ENCODE measurements at places on chromosomes 6 and 20.

GRCh38 chr20:39986173-39986904 lies 702.7 kb downstream of the MAFB start:
- DNase-seq, result peak; percentile 1

GRCh38 chr6:162262466-162263196 lies 464.9 kb downstream of the PRKN start:
- DNase-seq, result no peak

GRCh38 chr6:106163966-106164877 lies 78.1 kb downstream of the PRDM1 start:
- no peak for DNase-seq

- no peak for DNase-seq
Measured at GRCh38 chr6:32244270-32244669, 20.4 kb upstream of the NOTCH4 start.

GRCh38 chr6:103167345-103168071 lies 1692.2 kb downstream of the HACE1 start:
- DNase-seq, result no peak

DNA sequence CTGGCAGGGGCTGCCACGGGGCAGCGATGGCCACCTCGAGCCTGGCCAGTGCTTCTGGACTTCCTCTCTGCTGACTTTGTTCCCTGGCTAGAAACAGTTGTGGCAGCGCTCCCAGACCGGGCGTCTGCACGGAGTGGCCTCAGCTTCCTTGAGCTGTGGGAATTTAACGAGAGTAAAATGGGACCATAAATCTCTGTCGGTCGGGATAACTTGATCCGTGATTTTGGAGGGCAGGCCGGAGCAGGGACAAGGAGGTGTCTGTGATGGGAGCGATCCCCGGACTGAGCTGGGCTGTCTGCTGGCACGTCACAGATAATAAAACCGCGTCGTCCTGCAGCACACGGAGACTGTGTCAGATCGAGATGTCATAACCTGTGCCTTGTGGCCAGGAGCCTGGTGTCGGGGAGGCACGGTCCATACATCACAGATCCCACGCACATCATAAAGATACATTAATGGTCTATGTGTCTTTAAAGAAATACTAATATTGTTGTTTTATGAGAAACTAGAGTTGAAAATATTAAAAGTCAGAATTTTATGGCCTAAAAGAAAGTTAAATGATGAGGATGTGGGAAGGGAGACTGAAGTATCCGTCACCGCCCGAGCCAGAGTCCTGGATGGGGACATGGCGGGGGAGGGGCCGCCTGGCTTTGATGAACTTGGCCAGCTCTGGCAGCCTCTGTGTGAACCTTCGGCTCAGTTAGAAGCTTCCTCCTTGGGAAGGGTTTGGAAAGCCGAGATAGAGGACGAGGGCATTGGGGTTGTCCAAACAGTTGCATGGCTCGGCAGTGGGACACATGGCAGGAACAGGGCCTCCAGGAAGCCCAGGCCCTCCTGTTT lies 6.5 kb upstream of the RBBP8NL start:
- no peak for DNase-seq

DNA sequence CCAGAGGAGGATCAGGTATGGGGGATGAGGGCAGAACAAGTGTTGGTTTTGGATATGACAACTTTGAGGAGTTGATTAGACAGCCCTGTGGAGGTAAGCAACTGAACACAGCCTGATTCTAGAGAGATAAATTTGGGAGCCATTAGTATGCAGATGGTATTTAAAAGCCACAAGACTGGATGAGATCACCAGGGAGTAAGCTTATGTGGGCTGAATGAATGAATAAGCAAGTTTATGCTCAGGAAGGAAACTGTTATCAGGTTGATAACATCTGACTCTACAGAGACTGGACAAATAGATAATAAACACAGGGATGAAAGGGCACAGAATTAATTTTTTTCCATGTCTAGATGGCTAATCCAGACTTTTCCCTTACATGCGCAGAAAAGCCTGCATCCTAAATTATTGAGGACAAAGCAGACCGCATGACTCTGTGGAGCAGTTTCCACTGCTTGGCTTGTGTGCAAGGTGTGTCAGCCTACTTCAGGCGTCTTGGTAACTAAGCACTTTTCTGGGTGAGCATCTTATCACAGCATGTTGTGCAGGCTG lies 150.6 kb downstream of the GJA10 start:
- DNase-seq, result peak; percentile 77

DNA sequence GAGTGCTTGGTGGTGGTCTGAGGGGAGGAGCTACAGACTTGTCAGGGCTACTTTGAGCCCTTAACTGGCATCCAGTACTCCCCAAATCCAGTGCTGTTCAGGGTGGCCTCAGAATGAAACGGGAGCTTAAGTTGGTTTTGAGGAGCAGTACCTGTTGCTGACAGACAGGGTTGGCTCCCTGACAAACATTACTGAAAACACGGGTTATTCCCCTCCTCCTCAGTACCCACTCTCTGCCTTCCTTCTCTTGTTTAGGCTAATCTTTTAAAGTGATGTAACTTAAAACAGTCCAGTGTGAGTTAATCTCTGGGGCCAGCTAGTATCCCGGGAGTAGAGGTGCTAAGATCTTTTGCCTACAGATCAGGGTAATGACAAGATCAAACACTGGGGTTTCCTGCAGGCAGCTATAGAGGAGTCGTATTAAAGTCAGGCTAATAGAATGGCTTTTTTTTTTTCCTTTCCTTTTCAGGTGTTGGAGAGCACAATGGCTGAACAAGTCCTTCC lies 3.7 kb downstream of the TNFAIP3 start:
- no peak for DNase-seq

DNA sequence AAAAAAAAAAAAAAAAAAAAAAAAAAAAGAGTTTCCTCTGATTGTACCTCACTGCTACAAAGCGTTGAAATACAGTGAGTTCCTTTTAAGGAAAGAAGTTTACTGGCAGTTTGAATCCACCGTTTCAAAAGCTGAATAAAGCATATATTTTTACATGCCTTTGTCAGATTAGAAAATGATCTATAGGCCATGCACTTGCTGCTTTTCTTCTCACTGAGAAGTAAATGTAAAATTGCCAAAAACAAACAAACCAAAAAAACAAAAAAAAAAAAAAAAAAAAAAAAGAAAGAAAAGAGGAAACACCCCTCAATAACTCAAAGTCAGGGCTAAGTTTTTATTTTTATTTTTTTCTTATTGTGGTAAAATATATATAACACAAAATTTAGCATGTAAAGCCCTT lies 81.9 kb downstream of the LYRM4 start:
- DNase-seq, result no peak

GRCh38 chr6:73233048-73233447 lies 7.8 kb upstream of the KHDC1L start:
- no peak for DNase-seq

DNA sequence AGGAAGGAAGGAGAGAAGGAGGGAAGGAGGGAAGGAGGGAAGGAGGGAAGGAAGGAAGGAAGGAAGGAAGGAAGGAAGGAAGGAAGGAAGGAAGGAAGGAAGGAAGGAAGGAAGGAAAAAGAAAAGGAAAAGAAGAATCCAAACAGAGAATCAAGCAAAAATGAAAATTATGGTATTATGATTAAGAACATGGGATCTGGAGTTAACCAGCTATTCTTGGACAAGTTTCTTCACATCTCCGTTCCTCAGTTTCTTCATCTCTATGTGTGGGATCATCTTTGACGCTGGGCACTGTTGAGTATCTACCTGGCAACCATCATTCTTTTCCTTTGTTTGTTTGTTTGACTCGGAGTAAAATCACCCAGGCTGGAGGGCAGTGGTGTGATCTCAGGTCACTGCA lies 71.6 kb downstream of the ZNF217 start:
- DNase-seq, result no peak

GRCh38 chr6:105251689-105252088 lies 71.9 kb upstream of the POPDC3 start:
- DNase-seq, result no peak

DNA sequence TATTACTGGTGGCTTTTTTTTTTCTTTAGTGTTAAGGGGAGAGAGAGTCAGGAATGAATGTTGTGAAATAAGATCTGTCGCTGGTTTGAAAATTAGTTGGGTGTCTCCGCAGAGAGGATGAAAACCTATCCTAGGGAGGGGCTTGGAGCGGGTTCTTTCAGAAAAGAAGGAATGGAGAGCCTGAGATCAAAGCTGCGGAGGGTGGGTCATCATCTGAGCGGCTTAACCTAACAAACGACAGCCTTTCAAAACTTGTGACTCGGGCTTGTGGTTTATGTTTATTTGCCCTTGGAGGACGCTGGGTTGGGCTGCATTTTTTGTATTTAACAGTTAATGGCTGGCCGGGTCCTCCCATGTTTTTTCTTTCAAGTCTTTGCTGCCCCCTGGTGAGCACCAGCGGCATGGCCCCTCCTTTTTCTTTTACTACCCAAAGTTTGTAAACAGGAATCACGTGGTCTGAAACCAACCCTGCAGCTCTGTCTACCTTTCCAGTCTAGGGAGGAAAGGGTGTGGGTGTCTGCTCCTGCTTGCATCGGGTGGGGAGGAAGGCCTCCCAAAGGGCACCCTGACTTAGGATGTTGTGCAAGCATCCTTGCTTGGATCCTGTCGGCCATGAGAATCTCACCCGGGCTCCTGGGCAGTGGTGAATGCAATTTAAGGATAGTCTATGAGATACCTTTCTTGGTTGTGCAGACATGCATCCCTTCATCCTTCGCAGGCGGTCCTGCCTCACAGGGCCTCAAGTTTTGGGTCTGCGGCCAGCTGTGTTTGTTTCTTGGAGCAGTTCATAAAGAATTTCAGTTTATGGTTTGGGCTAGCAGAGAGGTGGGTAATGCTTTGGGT lies 2.2 kb downstream of the PIM1 start:
- DNase-seq, result peak; percentile 73

DNA sequence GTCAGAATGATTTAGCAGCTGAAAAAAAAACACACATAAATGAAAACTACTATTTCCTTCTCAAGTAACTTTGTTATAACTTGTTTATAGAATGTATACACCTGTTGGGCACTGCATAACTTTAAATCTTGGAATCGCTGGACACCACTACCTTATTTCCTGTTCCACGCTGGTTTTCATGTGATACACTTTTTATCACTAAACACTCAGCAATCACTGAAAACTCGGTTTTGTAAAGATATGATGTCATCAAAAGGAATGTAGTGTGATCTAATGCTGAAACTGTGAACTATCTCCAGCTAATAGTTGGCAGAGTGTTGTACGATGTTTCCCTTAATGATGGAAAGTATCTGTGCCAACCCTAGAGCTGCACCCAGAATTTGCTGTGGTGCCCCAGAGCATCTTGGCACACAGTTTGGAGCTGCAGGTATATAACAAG lies 127.9 kb downstream of the BACH2 start:
- DNase-seq, result peak; percentile 24

DNA sequence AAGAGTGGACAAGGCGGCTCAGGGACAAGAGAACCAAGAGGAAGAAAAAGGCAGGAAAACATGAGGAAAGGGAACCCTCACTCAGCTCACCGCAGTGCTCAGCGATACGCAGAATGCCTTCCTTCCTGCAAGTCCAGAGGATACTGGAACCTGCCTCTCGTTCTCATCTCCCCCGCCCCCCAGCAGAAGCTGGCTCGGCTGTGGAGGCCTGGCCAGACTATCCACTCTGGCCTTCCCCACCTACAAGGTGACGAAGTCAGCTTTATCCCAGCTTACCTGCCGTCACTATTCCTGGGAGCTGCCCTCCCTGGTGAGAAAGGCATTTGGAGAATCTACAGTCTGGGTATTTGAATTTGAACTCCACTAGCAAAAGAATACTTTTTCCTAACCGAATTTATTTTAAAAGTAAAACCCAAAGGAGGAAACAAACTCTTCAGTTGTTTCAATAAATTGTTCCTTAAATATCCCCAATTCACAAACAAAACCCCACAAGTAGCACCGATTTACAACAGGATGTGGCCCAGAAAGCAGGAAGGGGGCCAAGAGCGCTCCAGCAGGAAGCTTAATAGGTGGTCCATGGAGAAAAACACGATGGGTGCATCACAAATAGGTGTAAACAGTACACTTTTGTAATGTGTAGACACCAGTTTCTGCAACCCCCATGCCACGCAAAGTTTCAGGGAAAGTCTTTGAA lies 2.1 kb upstream of the DIDO1 start:
- no peak for DNase-seq

GRCh38 chr6:157091856-157092460 lies 231.4 kb downstream of the TMEM242 start:
- no peak for DNase-seq

DNA sequence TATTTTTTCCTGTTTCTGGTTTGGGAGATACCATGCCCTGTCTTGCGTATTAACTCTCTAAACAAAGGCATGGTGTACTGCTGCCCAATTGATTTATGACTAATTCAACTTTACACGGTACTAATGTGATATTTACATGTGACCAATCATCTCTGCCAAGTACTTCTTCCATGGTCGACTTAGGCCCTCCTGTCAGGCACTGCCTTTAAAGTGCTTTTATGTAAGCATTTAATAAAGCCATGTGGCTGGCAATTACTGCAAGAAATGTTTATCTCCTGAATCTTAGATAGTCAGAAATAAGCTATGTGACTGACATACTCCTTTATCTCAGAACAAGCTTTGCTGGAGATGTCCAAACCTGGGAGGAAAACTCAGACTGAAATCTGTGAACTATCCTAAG lies 323.4 kb downstream of the BTBD3 start:
- no peak for DNase-seq

- no peak for DNase-seq
Measured at GRCh38 chr6:125104425-125104824, 49.1 kb upstream of the TPD52L1 start.

- DNase-seq, result no peak
Measured at GRCh38 chr20:25325073-25325472, 65.6 kb downstream of the ABHD12 start.

- DNase-seq, result no peak
Measured at GRCh38 chr20:16433293-16433580, 140.0 kb downstream of the KIF16B start.

DNA sequence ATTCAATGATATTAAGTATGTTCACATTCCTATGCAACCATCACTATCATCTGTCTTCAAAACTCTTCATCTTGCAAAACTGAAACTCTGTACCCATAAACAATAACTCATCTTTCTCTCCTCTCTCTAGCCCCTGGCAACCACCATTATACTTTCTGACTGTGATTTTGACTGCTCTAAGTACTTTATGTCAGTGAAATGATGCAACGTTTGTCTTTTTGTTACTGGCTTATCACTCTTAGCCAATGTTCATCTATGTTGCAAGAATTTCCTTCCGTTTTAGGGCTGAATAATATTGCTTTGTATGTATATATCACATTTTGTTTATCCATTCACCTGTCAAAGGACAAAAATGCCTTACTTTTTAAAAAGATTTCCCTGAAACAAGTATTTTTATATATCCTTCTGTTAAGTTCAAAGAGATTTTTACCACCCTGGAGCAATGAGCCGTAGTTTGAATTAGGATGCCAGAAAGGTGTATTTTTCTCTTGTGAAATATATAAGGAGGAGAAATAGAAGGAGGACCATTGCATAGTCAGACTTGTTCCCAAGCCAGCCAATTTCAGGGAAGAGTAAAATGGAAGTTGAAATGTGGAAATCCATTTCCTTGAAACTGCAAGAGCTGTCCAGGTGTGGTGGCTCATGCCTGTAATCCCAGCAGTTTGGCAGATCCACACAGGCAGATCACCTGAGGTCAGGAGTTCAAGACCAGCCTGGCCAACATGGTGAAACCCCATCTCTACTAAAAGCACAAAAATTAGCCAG lies 4.0 kb upstream of the CGAS start:
- no peak for DNase-seq
